Stimulated activated CD4-positive, alpha-beta T cell treated with anti-CD3 and anti-CD28 coated beads, Interleukin-12 subunit alpha, Interleukin-12 subunit beta, amount 100 ng/mL, for 48 hours (primary cell): ENCODE measurements at places on chromosomes 1 and 21.
A peak's percentile ranks its signal among the peaks of the same experiment; 100 is the strongest.

DNA sequence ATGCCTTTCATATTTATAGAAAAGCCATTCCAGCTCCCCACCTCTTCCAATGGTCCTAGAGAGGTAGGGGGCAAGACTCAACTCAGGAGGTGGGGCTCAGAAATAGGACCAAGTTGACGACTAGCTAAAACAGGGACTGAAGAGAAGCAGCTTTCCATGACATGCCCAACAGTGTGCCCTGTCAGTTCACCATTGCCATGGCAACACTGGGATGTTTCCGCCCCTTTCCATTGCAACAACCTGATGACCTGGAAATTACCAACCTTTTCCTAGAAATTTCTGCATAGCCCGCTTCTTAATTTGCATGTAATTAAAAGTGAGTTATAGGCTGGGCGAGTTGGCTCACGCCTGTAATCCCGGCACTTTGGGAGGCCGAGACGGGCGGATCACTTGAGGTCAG, 22.4 kb upstream of the INTS3 start:
- DNase-seq: no peak

- DNase-seq: no peak
Measured at GRCh38 chr1:156828400-156829124, 11.9 kb upstream of the SH2D2A start.

GRCh38 chr21:37372127-37372731, 5.7 kb downstream of the DYRK1A start:
- no peak for DNase-seq

DNA sequence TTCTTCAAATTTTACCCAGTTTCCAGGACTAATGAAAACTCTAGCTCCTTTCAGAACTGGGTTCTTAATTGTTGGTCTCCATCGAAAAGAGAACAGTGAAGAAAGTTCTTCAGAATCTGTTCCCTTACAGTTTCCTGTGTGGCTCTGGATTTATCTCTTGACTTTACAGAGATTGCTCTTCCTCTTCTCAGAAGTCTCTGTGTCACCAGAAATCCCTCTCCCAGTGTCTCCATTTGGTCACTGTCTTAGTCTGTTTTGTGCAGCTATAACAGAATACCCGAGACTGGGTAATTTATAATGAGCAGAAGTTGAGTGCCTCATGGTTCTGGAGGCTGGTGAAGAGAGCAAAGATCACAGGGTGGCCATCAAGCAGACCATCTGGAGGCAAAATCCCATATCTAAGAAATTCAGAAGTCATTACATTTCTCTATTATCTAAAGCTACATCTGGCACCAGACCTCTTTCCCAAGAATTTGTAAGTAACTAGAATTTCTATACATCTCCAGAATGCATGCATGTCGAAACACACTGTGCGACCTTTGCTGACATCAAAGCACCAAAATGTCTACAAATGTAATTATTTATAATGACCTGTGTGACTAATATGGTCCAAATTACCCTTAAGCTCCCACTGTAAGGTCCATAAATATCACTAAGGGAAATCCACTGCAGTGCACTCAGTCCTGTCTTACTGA, 65.4 kb upstream of the KRTAP19-8 start:
- DNase-seq: no peak

DNA sequence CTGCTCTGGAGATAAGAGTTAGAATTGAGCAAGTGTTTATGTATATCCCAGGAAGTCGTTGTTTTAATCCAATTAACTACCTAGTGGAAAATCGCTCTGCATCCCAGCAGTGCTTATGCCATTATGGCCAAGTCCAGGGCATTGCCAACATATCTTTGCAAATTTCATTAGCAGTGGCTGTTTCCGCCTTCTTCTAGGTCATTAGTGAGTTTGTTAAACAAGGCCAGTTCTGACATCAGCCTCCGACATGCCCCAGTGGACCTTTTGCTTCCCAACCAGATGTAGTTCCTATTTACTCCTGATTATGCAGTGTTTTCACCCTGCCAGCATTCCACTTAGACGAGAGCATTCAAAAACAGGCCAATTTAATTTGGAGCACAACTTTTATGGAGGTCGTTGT, 106.8 kb upstream of the FAM78B start:
- DNase-seq: no peak

GRCh38 chr1:3883194-3883925, 16.7 kb downstream of the C1orf174 start:
- DNase-seq: no peak

DNA sequence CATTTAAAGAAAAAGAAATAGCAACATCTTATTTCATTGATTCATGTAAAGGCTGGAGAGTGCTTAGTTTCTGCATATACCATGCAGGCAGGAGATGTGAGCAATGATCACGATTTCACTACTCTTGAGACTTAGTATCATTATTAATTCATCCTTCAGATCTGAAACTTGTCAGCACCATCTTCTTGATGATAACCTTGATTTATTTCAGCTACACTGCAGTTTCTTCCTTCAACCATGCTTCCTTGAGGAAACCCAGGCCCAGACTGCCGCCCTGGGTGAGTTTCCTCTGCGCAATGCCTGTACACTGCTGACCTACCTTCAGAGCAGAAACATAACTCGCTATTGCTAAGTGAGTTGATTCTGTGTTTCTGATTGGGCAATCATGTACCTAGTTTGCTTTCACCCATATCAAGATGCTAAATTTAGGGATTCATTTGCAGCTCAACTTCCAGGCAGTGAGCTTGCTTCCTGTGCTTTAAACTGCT, 13.5 kb upstream of the BCL10 start:
- no peak for DNase-seq

GRCh38 chr1:151822404-151822803, 9.2 kb downstream of the RORC start:
- peak; percentile 50 for DNase-seq

DNA sequence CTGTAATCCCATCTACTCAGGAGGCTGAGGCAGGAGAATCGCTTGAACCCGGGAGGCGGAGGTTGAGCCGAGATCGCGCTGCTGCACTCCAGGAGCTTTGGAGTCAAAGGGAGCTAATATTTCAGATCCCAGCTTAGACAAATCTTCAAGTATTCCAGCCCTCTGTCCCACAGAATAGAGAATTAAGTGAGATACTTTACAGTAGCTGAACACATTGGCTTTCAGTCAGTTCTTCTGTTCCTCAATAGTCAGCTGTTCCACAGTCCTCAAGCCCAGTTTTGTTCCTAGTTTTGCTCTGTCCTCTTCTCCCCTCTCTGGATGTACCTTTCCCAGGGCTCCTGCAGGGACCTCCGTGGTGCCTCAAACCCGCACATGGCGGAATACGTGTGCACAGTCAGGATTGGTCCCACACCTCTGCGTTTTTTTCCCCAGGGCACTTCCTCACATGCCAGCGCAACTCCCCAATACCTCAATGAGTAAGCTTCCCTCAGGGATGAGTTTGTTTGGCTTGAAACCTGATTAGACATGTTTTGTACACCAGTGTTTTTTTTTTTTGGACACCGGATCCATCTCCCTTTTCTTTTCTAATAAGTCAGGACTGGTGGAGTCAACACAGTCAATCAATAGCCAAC, 1.2 kb downstream of the MFN2 start:
- DNase-seq: no peak

GRCh38 chr1:221316491-221317056, 425.3 kb downstream of the DUSP10 start:
- no peak for DNase-seq

DNA sequence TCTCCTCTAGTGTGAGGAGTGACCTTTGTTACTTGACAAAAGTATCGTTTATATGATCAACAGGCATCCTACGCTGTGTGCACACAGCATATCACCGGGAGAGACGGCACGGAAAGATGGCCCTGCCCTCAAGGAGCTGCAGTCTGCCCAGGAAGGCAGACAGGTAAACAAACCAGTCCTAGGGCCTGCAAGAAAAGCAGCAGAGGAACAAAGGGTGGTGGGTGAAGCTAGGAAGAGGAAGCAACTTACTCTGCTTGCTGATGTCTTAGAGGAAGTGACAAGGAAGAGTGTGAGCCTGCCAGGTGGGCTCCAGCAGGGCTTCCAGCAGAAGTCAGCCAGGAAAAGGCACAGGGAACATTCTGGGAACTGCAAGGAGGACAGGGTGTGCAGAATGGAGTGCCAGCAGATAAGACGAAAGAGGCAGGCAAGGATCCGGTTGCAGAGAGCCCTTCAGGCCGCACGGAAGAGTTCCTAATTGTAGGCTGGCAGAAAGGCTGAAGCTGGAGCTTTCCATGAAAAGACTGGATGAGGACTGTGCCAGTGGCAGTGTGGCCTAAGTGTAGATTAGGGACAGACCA, 106.7 kb downstream of the SLC45A1 start:
- DNase-seq: no peak

DNA sequence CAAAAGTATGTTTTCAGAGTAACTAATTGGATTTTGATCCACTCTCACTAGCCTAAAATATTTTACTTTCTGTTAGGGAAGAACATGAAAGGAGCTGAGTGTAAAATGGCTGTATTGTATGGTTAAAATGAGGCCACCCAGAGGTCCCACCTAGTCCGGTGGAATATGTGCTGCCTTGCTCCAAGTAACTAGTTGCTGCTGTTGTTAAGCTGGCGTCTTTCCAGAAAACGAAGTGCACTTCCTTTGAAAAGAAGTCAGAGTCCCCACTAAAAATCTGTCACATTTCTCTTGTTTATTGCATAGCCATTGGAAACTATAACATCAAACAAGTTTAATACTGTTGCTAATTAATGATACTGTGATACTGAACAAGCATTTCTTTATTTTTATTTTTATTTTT, 3.2 kb downstream of the SLC25A33 start:
- DNase-seq: no peak

- no peak for DNase-seq
Measured at GRCh38 chr1:220764757-220765156, 16.6 kb downstream of the MTARC2 start.

- no peak for DNase-seq
Measured at GRCh38 chr1:172960019-172960418, 90.7 kb downstream of the TNFSF18 start.

GRCh38 chr1:3740042-3740441, 12.2 kb upstream of the CCDC27 start:
- no peak for DNase-seq

GRCh38 chr1:199690496-199690895, 337.0 kb upstream of the NR5A2 start:
- DNase-seq: no peak

DNA sequence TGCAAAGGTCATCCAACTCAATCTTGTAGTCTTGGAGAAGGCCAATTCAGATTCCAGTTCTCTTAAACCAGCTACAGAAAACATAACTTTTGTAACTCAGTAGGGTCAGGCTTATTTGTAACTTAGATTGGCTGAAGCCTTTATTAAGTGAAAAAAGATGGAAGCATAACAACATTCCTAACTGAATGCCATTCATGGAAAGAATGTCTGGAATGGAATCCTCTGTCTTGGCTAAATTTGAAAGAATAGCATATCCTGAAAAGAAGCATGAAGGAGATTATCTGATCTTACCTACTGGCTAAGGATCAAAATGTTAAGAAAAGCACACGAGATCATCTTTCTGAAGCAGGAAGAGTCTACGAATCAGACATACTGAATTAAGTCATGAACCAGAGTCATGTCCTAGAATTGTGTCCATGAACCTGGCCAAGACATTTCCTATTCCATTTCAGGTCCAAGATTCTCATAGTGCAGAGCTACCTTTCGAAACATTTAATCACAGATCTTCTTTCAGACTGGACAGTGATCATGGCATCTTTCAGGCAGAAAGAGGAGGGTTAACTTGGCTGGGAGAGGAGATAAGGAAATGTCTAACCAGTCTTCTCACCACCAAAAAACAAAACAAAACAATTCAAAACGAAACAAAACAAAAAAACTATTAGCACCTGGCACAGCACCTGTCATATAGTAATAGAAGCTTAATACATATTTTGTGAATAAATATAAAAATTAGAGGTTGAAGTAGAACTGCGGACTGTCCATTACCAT, 75.6 kb downstream of the XCL2 start:
- no peak for DNase-seq

DNA sequence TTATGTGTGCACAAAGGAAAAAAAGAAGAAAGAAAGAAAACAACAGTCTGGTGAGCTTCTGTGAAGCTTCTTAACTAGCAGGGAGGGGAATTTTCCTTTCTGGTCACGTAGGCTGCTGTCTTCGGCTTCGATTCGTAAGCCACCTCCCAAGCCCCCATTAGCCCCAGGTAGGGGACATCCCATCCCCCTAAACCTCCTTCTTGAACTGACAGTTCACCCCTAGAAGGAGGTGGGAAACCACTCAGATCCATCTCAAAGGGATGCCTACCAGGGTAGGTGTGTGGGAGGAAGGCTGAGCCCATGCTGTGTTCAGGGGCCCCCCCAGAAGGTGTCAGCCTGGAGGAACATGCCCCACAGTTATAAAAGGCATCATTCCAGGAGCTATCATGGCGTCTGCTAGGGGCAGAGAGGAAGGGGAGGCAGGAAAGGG, 25.8 kb downstream of the CD247 start:
- DNase-seq: peak; percentile 52

GRCh38 chr1:107138166-107138565, 2.7 kb upstream of the NTNG1 start:
- no peak for DNase-seq

DNA sequence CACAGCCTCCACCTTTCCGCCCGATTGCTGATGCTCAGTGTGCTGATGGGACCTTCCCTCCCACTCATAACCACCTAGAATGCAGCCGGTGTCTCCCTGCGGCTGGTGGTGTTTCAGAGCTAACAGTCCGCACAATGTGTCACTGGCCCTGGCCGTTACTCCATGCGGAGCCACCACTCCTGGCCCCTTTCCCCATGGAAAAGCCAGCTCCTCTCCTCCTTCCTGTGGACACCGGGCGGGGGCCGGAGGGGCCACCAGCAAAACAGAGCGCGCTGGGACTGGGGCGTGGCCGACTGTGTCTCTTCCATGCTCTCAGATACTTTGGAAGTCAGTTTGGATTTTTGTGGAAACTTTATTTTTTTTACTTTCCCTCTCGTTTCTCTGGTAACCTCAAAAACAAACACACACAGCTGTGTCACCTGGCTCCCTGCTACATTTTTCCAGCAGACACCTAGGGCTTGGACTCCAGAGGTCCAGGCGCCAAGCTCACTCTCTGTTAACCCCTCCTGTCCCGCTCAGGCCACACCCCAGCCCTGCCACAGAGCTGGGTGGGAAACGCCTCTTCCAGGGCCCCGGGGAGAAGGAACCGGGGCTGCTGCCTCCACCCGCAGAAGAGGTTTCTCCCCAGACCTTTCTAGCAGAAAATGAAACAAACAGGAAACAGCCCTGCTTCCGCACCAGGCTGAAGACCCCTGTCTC, 32.5 kb upstream of the COL6A2 start:
- DNase-seq: no peak

- DNase-seq: no peak
Measured at GRCh38 chr1:3315399-3316339, 138.8 kb upstream of the ARHGEF16 start.

DNA sequence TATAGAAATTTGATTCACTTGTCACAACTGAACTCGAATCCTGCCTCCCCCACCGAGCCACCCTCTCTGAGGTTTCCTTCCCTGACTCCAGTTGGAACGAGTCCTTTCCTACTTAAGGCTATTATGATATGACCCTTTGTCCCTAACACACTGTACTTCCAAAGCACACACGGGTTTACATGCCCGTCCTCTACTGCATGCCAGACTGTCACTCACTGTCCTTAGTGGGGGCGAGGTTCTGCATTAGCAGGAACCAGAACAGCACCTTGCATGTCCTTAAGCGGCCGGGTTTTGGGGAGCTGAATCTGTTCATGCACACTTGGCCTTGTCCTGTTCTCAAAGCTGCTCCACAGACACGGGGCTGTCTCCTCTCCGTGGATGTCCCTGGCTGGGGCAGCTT, 164.6 kb upstream of the KCNJ6 start:
- DNase-seq: no peak
